ENCODE measurements at places on chromosomes 5 and 9.

DNA sequence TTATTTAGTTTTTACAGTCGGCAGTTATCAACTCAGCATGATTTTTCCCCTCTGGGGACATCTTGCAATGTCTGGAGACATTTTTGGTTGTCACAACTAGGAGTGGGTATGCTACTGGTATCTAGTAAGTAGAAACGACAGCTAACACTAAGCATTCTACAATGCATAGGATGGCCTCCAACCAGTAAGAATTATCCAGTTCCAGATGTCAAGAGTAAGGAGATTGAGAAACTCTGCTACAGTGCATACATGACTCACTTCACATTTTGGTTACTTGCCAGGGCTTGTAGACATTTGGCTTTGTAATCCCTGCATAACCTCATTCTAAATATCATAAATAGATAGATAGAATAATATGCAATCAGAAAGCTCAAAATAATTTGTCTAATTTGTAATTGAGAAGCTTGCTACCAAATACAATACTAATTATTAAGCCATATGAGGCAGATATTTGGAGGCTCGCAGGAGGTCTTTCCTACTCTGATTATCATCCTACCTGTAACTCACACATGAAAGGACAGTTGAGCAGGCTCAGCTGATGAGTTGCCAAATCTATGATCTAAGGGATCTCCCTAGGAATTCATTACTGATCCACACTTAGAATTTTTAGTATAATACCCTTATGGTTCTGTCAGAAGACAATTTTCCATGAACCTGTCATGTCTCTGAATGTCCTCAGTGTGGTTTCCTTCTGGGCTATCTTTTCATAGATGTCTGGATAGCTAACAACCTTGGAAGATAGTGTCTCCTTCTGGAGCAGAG lies 346.9 kb upstream of the TLE4 start:
- DNase-seq, result no peak

GRCh38 chr9:8337834-8338766 lies 538.5 kb upstream of the DMAC1 start:
- no peak for DNase-seq

GRCh38 chr5:151295138-151295537 lies 8.4 kb downstream of the SLC36A3 start:
- no peak for DNase-seq

DNA sequence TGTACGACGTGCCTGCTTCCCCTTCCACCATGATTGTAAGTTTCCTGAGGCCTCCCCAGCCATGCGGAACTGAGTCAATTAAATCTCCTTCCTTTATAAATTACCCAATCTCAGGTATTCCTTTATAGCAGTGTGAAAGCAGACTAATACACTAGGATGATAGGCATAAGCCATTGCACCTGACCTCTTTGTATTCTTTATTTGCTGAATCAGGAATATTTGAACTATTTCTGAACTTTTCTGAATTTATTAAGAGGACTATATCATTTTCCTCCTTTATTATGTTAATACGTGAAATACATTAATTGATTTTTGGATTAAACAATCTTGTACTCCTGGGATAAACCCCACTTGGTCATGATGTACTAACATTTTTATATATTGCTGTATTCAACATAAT lies 28.2 kb upstream of the NR4A3 start:
- DNase-seq, result no peak

DNA sequence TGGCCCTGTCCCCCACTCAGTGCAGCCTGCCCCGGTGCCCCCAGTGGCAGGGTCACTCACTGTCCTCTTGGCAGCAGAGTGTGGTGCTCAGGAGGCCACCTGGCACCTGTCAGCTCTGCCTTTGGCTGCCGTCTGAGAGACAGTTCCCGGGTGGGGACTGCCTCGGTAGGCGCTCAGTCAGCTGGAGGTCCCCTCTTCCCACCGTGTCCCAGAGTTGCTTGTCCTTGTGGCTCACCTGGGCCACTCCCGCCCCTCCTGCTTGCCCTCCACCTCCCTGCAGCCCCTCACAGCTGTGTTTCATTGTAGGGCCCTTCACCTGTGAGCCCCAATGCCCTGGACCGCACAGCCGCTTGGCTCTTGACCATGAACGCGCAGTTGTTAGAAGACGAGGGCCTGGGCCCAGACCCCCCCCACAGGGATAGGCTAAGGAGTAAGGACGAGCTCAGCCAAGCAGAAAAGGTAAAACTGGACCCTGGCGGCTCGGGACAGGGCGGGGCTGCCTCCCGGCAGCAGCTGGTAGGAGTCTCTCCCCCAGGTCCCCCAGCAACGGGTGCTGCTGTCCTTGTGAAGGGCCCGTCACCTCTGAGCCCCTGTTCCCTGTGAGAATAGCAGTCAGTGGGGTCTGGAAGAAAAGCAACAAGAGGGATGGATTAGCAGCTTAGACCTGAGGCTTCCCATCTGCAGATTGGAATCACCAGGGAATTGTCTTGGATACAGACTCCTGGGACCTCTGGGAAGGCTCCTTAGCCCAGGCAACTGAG lies 122.7 kb downstream of the DAB2IP start:
- DNase-seq, result no peak

DNA sequence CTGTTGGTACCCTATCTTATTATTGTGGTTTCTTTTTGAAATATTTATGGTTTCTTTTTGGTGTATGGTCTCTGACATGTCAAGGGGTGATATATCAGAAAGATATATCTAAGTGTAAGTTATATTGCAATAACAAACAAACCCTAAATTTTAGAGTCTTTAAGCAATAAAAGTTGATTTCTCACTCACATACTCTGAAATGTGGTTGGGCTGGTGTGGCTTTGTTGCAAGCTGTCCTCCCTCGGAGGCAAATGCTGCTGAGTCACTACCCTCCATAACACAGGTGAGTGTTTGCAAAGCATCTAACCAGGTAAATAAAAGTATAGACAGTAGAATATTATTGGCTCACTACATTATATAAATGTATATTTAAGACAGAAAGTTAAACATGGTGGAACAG lies 253.2 kb downstream of the CDH18 start:
- no peak for DNase-seq

DNA sequence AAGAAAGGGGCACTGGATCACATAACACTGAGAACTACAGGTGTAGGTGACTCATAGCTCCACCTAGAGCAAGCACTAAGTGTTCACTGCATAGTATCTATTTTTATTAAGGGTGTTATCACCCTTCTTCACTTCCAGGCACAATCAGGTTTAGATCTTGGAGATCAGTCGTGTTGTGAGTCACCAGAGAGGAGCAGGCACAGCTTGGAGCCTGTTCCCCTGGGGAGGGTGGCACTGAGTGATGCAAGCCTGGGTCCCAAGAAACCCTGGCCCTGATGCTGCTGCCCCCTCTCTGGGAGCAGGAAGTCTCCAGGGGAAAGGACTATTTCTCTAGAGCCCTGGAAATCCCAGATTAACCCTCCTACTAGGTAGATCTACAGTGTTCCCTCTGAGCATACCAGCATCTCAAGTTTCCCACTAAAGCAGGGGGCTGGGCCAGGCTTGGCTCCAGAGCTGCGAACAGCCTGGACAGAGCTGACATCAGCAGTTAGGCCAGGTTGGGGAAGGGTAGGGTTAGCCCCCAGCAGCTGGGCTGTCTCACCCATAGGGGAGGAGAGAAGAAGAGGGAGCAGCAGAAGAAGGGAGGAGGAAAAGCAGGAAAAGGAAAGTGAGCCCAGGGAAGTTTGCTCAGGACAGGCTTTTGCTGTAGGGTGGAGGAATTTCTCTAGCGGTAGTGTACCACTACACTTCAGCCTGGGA lies 28.1 kb upstream of the SPINK4 start:
- DNase-seq, result no peak

DNA sequence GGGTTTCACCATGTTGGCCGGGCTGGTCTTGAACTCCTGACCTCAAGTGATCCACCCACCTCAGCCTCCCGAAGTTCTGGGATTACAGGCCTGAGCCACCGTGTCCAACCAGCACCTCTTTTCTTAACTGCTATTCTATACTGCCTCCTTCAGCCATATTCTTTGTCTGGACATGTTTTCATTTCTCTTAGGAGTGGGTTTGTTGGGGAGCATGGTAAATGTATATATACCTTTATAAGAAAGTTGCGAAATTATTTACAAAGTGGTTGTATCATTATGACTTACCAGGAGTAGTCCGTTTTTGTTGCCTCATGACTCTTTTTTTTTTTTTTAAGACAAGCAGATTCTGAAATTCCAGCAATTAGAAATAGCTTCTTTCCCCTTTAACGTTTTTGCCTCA lies 38.7 kb downstream of the CDC42SE2 start:
- DNase-seq, result no peak

- no peak for DNase-seq
Measured at GRCh38 chr5:164472165-164472564, 966.7 kb downstream of the MAT2B start.

DNA sequence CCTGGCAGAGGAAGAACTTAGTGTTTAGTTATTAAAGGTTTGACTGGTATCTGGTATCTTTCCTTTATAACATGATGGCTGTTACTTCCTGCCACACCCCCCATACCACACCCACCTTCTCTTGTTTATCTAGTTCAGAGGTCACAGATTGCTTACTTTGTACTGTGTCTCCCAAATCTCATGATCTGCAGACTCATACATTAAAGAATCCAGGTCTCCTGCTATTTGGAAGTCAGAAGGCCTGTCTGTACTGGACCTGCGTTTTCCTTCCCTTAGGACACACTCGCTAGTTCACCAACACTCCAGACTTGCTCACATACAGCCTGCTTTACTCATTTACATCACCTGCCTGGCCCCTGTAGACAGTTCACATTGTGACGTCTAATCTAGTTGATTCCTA lies 39.3 kb downstream of the NUDT12 start:
- no peak for DNase-seq

- no peak for DNase-seq
Measured at GRCh38 chr5:40033009-40033408, 608.2 kb upstream of the DAB2 start.

GRCh38 chr5:177134697-177135225 lies 1.2 kb downstream of the NSD1 start:
- no peak for DNase-seq

GRCh38 chr5:114858665-114859437 lies 310.9 kb downstream of the TRIM36 start:
- DNase-seq, result no peak

DNA sequence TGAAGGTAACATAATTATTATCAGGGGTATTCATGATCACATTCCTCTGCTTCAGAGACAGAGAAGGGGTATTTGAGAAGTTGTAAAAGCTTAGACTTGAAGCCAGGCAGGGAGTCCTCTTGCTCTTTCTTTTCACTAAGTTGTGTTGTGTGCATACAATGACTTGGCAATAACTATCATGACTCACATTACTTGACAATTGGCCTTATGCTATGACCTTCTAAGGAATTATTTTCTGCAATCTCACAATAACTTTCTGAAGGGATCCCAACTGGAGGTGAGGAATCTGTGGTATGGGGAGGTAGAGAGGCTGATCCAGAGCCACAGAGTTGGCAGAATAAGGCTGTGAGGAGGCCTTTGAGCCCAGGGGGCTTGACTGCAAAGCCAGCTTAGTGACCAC lies 622.3 kb downstream of the MTRR start:
- DNase-seq, result no peak

DNA sequence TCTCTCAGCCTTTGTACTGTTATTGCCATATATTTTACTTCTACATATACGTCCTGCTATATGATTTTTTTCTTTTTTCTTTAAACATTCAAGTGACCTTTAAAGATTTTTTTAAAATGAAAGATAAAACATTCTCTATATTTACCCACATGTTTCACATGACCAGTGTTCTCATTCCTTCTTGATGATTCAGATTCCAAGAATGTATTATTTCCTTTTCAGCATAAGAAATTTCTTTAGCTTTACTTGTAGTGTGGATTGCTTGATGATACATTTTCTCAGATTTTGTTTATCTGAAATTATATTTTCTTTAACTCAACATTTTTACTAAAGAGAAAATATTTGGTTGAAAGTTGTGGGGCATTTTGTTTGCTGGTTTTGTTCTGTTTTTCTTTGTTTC lies 792.1 kb downstream of the BRINP1 start:
- DNase-seq, result no peak

DNA sequence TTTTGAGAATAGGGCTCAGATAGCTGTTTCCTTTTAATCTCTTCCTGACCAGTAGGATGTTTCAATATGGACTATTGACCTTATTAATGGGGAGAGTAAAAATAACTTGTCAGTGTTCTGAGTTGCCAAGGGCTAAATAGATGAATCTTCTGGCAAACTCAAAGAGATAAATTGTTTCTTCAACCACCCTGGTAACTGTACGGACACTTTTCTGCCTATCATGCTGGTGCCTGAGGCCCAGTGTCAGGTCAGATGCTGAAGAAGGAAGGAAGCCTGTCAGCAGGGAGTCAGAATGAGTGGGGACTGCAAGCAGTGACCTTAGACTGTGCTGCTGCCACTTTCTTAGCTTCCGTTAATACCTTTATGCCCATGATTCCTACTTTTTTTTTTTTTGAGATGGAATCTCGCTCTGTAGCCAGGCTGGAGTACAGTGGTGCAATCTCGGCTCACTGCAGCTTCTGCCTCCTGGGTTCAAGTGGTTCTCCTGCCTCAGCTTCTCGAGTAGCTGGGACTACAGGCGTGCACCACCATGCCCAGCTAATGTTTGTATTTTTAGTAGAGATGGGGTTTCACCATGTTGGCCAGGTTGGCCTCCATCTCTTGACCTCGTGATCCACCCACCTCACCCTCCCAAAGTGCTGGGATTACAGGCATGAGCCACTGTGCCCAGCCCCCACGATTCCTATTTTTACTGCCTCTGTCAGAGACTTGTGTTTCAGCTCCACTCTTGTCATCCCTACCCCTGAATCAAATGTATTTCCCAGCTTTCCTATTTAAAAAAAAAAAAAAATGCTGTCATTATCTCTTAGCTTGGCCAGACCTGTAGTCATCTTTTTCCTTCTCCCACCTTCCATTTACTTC lies 33.7 kb downstream of the TGFBR1 start:
- no peak for DNase-seq

DNA sequence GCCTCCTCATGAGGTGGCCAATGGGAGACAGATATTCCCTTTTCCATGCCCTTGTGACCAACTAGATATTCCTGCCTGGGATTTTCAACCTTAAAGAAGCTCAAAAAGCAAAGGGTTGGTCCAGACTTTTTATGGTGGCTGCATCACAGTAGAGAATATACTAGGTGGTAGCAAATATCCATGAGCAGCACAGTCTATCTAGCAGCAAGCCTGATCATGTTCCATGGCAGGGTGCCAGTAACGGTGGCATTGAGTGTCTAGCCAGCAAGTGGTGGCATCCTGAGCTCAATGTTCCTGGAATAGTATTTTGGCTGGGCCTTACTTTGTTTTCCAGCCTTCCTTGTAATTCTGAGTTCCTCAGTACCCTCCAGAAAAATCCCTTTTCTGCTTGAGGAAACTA lies 25.8 kb downstream of the CDC25C start:
- DNase-seq, result no peak

- DNase-seq, result no peak
Measured at GRCh38 chr5:163846512-163846911, 341.1 kb downstream of the MAT2B start.

DNA sequence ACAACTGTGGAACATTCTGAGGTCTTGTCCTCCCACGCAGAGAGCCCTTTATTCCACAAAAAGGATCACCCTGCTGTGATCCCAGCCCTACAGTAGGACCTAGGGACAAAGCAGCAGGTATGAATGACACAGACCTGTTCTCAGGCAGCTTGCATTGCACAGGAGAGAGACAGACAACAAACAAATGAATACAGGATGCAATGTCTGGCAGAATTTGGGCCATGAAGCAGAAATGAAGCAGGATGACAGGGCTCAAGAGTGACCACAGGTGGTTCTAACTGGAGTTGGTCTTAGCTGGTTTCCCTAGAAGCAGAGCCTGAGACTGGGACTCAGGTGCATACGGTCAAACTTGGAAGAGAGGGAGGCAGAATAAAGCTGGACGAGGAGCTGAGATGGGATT lies 388.8 kb downstream of the CDK5RAP2 start:
- DNase-seq, result no peak

- no peak for DNase-seq
Measured at GRCh38 chr9:127664324-127664677, 42.5 kb upstream of the CFAP157 start.

- no peak for DNase-seq
Measured at GRCh38 chr9:34963552-34963951, 5.5 kb downstream of the PHF24 start.

Data from stimulated activated naive CD4-positive, alpha-beta T cell treated with Interleukin-2 at 50 U/mL for 16 hours (primary cell).